ENCODE measurements at places on chromosomes 2 and 18. TPM values are rescaled to one million over a fixed set of nuclear protein-coding genes. Genes with fewer than 3 reads are reported as not detected.

SLC25A52 gene
- not detected for total RNA-seq

GRCh38 chr18:13503836-13504235, 222.5 kb downstream of the FAM210A start:
- DNase-seq: no peak

ANTXR1 gene
- 21.0 TPM for total RNA-seq

ZNF532 gene
- total RNA-seq: 68.8 TPM

- DNase-seq: no peak
Measured at GRCh38 chr2:97950329-97951154, 45.2 kb downstream of the TMEM131 start.

TWIST2 gene
- 0.90 TPM for total RNA-seq

GALNT5 gene
- total RNA-seq: not detected

DNA sequence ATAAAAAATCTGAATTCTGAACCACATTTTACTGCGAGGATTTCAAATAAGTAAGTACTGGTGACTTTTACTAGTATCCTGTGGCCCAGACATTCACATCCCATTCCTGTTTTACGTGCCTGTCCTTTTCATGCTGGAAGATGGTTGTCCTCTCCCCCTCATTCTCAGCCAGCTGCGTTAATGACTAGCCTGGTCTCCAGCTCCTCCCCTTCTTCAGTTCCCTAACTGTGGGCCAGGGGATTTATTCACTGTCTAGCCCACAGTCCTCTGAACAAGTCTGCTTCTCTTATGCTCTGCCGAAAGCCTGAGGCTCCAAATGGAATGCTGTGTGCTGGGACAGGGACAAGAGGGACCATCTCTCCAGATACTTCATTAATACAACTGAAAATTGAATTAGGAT, 373.9 kb downstream of the PTPRM start:
- DNase-seq: no peak

GRCh38 chr18:59238385-59238784, 18.4 kb downstream of the GRP start:
- DNase-seq: no peak

- DNase-seq: no peak
Measured at GRCh38 chr2:1654696-1655374, 89.5 kb downstream of the PXDN start.

DNA sequence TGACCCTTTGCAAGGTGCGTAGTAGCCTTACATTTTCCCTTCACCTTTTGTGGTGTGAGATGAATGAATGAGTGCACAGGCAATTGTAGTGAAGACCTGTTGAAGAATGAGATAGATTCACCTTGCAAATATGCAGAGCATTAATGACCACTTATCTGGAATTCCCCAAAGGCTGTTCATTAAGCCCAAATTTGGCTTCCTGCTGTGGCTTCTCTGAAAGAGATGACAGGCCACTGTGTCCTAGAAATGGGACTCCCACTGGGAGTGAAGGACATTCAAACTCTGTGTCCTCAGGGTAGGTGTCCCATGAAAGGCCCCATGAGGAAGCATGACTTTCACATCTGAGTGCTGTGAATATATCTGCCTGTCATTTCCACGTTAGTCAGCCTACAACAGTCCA, 1821.8 kb upstream of the PIK3C3 start:
- DNase-seq: no peak

GRCh38 chr2:187187519-187187918, 260.5 kb downstream of the CALCRL start:
- DNase-seq: no peak

C2orf78 gene
- not detected for total RNA-seq

- no peak for DNase-seq
Measured at GRCh38 chr2:151051574-151052220, 210.0 kb downstream of the RBM43 start.

GRCh38 chr2:38549851-38550250, 52.9 kb downstream of the HNRNPLL start:
- DNase-seq: no peak

RAB6C gene
- not detected for total RNA-seq

DNA sequence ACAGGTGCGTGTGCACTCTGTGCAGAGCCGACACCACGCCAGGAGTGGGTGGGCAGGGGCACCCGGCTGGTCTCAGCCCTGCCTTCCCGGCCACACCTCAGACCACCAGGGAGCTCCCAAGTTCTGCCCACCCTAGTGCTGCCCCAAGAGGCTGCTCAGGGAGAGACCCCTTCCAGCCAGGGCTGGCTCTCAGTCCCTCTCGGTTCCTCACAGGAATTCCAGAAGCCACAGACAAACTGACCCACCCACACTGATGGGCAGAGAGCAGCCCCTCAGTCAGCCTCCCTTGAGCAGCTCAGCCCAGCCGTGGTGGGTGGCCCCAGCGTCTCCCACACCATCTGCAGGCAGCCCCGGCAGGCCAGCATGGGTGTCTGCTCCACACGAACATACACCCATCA, 33.8 kb downstream of the GPC1 start:
- DNase-seq: no peak

DNA sequence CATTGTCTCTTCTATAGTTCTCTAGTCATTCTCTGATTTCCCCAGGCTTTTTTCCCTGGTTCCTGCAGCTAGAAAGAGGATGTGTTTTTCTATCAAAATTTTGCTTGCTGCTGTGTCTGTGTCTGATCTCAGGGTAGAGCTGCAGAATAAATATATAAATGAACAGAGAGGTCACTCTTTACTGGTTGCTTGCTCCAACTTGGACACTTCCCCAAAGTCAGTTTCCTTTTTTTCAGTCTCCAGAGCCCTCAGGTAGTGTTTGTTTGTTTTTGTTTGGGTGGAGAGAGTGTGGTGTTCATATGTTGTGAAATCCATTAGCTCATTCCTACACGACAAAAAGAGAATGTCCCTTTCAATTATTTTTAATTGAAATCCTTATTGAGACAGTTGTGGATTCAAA, 85.8 kb downstream of the CERS6 start:
- DNase-seq: no peak

CDK15 gene
- 0.40 TPM for total RNA-seq

All from psoas muscle (tissue), 8 donors.